NCI-H1048 (cell line): ENCODE measurements at places on chromosomes 11 and 22.

- no peak for DNase-seq
Measured at GRCh38 chr11:25339281-25339680, 842.4 kb downstream of the LUZP2 start.

DNA sequence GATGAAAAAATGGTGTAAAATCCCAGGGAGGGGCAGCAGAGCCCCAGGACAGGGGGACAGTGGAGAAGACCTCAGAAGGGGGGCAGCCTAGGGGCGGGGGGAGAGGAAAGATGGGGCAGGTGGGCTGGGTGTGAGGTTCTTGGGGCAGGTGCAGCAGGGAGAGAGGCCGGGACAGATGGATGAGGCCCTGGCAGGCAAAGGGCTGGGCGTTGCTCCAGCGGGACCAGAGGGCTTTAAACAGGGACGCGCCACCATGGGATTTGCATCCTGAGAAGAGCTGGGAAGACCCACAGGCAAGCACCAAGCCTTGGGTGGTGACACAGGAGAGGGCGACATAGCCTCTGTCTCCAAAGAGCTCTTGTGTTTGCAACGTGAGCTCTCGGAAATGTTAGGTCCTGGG, 1342.8 kb downstream of the TBC1D22A start:
- DNase-seq, result no peak

DNA sequence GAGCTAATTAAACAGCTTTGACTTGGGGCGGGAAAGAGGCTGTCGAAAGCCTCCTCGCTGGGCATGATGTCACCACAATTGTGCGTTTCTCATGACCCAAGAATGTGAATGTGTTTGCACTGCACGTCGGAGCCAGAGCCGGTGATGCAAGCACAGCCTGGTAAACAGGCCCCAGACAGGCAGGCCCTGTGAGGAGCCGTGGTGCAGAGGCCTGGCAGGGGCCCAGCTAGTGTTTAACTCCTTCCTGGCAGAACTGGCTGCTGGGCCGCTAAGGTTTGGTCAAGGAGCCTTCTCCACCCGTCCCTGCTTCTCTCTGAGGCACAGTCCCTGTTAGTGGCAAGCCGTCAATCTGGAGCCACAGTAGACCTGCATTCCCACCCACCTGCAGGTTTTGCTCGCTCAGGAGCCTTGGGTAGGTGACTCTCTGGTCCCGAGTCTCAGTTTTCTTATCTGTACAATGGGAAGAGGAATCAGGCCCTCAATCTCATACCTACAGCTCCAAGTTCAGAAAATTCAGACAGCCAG, 25.4 kb upstream of the SMTN start:
- DNase-seq, result no peak

DNA sequence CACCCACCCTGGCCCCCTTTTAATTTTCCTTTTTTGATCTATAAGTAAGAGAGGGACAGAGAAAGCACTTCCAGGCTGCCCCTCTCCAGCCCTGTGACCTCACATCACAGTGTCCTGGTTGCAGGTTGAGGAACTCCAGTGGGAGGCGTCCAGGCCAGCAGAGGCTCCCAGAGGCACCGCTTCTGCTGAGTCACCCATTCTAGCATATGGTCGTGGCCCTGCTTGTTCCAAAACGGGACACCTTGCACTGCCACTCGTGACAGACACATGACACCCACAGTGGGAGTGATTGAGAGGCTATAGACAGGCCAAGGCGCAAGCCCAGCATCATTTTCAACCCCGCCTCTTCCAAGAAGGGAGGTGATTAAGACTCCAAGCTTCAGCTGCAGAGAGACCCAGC, 16.0 kb upstream of the TMPRSS4 start:
- no peak for DNase-seq

DNA sequence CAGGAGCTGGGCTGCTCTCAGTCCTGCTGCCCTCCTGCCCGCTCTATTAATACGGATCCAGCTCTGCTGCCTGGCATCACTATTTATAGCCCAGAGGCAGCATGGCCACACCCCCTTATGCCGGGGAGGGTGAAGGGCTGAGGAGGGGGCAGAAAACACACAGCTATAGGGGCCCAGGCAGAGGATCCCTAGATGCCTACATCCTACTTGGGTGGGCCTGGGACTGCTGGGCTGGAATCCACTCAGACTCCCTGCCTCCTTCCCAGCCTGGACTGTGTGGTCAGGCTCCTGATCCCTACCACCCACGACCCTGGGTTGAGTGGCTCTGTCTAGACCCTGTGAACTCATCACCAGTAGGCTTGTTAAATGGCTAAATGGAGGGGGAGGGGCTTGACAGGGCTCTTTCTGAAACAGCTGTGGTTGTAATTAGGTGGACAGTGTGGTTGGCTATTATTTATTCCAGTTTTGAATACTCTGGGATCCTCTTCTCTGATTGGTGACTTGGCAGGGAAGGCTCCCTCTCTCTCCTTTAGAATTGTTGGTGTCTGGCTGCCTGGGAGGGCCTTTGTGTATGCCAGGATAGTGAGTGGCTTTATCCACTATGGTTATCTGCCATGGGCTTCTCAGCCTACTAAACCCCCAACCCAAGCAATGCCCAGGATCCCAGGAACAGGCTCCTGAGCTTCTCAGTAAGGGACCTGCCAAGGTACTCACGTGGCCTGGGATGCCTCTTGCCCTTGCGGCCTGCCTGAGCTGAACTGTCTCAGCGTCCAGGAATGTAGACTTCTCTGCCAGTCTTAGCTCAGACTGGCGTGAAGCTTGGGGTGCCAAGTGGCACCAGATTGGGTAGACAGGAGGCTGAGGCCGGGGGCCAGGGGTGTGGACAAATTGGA, 15.2 kb downstream of the PHLDB1 start:
- DNase-seq, result peak; percentile 34

- DNase-seq, result no peak
Measured at GRCh38 chr11:9230296-9230695, 34.9 kb downstream of the DENND5A start.

GRCh38 chr22:25137577-25138525, 61.8 kb upstream of the CRYBB3 start:
- no peak for DNase-seq

GRCh38 chr11:68727783-68728182, 23.5 kb downstream of the TESMIN start:
- DNase-seq, result no peak

DNA sequence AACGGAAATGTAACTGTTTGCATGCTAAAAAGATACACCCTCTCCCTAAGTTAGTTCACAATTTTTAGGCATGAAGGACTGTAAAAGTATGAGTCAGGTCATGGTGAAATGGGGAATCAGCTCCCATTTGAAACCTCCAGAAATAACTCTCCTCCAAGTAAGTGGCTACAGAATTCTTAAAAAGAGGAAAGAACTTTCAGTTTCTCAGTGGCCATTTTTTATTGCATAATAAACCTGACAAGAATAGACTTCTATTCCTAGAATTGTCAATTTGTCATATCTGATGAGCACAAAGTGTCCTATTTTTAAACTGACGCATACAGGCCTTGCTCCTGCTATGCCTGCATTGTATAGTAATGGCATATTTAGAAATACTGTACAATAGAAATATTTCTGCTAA, 612.2 kb downstream of the CNTN5 start:
- no peak for DNase-seq

GRCh38 chr11:109731451-109731850, 309.5 kb downstream of the C11orf87 start:
- no peak for DNase-seq

- DNase-seq, result no peak
Measured at GRCh38 chr11:14423633-14424032, 64.7 kb upstream of the RRAS2 start.

DNA sequence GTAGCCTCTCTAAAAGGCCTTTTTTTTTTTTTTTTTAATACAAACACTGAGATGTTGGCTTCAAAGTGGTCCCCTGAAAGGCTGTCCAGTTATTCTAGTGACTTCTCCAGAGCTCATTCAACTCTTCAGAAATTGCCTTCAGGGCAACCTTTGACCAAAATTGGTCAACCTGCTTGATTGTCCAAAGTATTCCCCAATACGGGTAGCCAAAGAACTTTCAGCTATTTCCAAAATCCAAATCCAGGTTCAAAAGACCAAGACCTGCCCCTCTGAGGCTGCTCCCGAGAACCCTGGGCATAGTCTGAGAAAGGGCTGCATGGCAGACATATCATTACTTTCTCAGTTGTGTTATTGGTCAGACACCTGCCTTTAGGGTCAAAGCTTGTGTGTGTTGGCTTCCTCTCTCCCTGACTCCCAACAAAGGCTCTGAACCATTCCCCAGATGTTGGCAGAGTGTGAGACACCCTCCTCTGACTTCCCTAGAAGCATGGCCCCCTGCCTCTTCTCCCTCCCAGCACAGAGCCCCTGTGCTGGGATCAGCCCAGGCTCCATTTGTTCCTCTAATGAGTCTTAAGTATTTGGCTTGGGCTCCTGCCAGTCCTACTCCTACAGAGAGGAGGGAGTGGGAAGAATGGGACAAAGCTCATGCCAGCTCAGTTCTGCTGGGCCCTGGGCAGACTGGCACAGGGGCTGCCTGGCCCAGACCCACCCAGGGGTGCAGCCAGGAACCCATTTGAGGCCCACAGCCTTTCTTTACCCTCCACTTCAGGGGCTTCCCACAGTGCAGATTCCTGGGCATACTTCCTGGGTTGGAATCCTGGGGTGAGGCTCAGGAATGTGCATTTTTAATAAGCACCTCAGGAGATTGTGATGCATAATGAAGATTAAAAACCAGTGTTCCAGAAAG, 30.3 kb downstream of the TNKS1BP1 start:
- no peak for DNase-seq

DNA sequence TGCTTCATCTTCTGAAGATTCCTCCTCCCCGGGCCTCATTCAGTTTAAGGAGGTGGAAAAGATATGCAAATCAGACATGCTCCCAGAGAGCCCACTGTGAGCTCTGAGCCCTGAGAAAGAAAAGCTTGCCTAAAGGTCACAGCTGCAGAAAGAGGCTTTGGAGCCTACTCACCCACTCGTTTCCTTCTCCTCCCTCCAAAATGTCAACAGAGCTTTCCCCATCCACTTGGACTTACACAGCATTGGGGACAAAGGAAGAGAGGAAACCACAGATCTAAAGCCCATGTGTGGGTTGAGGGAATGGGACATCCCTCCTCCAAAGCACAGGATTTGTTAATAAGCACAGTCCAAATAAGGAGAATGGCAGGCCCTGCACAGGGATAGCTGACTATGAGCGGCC, 158.4 kb downstream of the ETS1 start:
- no peak for DNase-seq

DNA sequence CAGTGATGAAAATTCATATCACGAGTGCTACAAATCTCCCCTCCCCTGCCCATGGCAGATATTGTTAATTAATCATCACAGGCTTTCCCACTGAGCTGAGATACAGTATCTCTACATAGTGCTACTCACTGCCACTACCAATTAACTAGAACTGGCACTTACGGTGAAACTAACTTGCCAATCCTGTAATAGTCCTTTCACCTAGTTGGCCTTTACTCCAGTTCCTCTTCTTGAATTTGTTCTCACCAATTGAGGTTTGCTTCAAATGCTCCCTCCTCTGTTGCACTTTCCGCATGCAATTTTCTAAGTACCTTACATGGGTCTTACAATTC, 11.9 kb upstream of the PRRG4 start:
- DNase-seq, result no peak

DNA sequence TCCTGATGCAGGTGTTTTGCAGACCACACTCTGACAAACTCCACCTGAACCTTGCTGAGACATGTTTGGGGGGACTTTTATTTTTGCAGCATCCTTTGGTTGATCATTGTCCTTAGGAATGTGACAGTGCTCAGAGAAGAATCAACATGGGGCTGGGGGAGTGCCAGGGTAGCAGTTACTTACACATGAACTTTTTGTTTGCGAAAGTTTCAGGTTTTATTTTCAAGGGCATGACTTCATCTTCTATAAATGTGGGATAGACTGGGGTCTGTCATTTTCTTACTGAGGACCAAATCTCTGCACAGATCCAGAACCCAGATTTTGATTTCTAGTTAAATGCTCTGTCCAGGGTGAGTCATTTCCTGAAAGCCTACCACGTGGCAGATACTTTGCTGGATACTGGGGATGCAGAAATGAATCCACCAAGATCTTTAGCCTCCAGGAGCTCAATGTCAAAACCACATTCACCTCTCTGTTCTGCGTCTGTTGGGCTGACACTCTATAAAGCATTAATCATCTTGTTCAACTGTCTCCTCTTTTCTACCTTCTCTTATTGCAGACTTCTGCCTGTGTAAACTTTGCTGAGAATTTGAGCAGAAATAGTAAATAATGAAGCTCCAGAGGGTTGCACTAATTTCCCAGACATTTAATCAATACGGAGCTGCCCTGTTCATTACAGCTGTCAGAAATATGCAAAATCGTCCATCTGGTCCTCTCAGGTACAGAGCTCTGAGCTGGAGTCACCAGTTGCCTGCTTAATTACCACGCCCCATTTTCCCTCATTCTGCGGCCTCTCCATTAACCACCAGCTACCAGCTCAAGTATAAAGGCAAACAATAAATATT, 387.9 kb downstream of the MIAT start:
- peak; percentile 77 for DNase-seq

GRCh38 chr11:3159296-3160190, 5.6 kb downstream of the OSBPL5 start:
- no peak for DNase-seq

DNA sequence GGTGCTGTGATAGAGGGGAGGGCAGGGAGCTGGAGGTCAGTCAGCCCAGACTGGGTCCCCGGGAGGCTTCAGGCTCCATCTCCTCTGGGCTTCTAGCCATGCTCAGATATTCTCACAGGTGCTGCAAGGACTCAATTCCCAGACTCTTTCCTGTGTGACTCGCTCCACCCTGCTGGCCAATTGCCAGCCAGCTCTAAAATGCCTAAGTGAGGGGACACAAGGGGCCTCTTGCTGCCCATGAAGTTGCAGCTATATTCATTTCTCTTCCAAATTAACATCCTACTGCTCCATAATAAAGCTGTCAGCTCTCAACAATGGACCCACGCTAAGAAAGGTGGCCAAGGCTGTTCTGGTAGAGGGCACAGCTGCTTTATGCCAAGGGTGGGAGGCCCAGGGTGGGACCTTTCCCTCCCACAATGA, 101.5 kb downstream of the PLEKHA7 start:
- DNase-seq, result no peak

- no peak for DNase-seq
Measured at GRCh38 chr22:32218470-32218869, 13.6 kb upstream of the RFPL2 start.

DNA sequence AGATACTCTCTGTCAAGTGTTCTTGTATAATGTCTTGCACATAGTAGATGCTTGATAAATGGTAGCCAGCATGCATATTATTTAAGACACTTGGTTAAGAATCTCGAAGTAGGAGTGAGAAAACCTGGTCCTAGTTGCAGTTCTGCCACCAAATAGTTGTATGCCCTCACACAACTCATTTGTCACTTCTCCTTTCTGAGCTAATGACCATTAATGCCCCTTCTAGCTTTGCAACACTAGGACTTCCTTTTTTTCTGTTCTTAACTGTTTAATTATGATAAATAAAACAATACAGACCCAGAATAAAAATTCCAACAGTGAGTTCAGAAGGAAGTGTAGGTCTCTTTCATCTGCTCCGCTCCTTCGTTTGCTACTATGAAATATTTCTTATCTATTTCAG, 453.6 kb downstream of the TMEM135 start:
- DNase-seq, result no peak
